SW480 (cell line): ENCODE measurements at places on chromosomes 7 and 10.

DNA sequence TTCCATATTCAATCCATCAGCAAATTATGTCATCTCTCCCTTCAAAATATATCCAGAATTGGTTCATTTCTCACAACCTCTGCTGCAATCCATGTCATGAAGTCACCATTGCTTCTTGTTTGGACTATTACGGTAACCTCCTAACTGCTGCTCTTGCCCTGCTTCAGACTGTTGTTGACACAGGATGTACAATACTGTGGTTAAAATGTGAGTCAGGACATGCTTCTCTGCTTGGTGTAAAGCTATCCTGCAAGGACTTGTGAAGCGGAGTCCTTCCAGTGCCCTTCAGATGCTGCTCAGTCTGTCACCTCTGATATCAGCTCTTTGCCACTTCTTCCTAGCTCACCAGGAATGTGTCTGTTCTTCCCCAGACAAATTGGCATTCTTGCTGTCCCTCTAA lies 10.4 kb upstream of the NXPH1 start:
- DNase-seq, result peak; percentile 28

- DNase-seq, result peak; percentile 40
Observed at GRCh38 chr7:50920031-50920635, 137.4 kb upstream of the GRB10 start.

- peak; percentile 88 for DNase-seq
Observed at GRCh38 chr7:6516387-6516983, 34.8 kb downstream of the GRID2IP start.

- peak; percentile 22 for DNase-seq
Observed at GRCh38 chr10:74058658-74059057, 60.7 kb downstream of the VCL start.

GRCh38 chr10:50387007-50387731 lies 135.9 kb upstream of the ASAH2 start:
- DNase-seq, result no peak

DNA sequence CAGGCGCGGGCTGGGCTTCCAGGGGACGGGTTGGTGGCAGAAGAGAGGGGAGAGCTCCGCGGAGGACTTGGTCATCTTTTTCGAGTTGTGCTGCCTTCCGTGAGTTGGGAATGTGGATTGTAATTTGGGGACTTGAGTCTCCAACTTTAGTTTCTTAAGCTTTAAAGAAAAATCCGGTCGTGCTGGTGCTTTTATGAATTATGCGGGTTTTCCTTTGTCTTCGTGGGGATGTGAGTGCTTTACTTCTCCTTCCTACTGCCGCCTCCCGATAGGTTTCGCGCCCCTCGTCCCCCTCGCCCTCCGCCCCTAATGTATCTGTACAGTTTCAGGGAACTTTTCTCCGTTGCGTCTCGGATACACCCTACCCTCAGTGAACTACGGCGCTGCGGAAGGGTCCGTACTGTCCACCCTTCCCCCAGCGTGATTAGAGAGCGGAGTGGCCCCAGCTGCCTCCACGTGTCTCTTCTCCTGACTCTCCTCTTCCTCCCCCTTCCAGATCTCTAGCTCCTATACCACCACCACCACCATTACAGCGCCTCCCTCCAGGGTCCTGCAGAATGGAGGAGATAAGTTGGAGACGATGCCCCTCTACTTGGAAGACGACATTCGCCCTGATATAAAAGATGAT lies 649 bp downstream of the SCD start:
- no peak for DNase-seq

DNA sequence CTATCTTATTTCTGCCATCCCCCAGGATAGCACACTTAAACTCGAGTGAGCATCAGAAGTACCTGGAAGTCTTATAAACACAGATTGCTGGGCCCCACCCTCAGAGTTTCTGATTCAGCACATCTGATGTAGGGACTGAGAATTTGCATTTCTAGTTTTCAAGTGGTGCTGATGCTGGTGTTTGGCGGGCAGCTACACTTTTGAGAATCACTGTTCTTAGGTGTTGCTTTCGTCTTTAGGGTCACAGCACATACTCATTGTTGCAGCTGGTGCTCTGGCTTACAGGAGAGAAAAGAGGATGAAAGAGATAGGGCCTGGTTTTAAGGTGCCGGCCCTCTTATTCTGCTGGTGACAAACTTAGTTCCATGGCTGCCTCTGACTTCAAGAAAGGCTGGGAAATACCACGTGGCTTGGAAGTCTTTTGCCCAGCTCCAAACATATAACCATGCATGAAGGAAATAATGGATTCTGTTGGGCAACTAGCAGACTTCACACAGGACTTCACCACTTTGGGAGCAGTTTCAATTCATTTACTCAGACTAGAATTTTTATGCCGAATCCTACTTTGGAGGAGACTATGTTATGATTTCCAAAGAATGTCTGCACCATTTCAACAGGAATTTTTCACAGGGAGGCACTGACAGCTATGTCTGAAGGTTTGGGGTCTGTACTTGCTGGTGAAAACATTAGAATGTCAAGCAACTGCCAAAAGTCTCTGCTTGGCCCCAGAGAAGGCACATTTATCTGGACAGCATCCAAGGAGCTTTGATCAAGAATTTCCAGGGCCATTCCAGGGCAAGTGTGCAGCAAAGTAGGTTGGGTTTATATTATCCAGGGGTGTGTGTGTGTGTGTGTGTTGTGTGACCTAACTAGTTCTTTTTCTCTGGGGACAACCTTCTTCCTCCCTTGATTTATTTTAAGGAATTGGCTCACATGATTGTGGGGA lies 6.9 kb upstream of the MINDY4 start:
- no peak for DNase-seq

DNA sequence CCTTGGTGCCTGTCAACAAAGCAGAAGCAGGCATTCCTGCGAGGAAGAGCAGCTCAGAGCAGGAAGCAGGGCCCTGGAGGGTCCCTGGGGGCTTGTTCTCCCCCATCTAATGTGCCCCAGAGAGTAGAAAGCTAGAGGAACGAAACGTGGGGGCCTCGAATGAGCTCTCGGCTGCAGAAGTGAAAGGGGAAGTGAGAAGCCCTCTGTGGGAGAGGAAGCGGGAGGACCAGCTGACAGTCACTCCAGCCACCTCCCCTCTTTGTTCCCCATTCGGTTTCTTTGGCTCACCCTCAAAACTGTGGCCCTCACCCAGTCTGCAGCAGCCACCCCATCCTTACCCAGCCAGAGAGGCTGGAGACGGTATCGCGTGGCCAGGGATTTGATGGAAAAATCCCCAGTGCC lies 25.0 kb downstream of the C10orf105 start:
- no peak for DNase-seq

- peak; percentile 77 for DNase-seq
Observed at GRCh38 chr7:44580945-44581878, 819 bp downstream of the TMED4 start.

- DNase-seq, result peak; percentile 79
Observed at GRCh38 chr10:96832721-96833219, 672 bp downstream of the LCOR start.

GRCh38 chr7:157412021-157412443 lies 75.2 kb downstream of the DNAJB6 start:
- DNase-seq, result no peak

DNA sequence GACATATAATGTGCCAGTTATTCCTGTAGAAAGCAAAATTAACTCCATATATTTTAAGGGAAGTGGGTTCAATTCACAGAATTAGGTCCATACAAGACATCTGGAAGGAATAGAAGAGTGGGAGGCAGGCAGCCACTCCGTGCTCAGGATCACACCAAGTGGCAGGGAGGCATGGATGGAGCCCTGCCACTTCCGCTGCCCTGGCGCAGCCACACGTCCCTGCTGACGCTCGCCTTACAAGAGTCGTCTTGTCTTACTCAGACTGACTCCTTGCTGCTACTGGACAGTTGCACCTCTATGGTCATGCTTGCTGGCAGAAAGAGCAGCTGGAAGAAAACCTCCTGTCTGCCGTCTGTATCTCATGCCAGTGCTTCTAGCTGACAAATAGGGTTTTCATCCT lies 579.9 kb upstream of the POM121L12 start:
- DNase-seq, result no peak

GRCh38 chr10:27258838-27259812 lies 18.5 kb upstream of the ACBD5 start:
- no peak for DNase-seq

GRCh38 chr10:111475720-111476119 lies 398.9 kb downstream of the ADRA2A start:
- DNase-seq, result no peak

- DNase-seq, result no peak
Observed at GRCh38 chr10:110212119-110213006, 5.0 kb downstream of the MXI1 start.

DNA sequence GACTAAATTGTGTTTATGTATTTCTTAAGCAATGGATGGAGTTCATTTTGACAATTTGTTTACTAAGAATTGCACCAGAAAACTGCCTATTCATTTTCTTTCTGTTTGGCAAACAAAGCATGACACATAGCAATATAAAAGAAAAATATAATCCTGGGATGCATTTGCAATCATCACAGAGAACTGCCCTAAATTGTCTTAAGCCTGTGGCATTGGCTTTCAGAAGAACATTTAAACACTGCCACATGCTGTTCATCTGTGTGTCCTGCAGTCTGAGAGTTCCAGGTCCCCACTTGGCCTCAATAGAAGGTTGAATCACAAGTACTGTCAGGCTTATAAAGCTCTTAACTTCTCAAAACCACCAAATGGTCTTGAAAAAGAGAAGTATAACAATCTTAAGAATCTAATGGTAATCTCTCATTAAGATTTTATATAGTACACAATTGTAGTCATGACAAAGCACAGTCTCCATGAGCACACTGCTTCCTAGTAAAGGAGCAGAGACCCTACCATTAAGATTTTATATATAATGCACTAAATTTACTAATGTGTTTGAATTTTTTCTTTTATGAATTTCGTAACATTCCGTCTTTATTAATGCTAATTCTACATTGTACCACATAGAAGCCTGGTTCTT lies 29.9 kb downstream of the RNLS start:
- DNase-seq, result peak; percentile 60

DNA sequence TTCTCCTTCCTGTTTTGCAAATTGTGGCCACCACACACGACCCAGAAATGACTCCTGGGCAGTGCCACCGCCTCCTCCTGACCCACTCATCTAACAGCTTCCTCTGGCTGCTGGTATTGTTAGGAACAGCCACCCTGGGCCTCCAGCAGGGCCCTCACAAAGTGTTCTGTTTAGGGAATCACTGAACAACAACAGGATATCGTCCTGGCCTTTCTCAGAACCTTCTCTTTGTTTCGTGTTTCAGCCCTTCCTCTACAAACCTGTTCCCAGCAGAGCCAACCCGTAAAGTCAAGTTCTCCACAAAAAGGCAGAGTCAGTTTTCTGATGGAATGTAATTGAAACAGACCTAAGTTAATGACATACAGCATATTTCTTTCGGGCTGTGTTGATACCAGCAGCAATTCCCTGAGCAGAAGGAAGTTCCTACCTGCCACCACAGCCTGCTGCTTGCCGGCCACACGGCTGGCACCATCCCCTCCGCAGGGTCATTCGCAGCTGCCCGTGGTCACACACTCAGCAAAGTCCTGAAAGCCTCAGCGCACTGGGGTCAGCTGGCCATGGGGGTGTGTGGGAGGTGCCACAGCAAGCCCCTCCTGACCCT lies 91.7 kb upstream of the PITRM1 start:
- DNase-seq, result no peak

GRCh38 chr7:33495207-33495606 lies 365.8 kb downstream of the BBS9 start:
- no peak for DNase-seq

DNA sequence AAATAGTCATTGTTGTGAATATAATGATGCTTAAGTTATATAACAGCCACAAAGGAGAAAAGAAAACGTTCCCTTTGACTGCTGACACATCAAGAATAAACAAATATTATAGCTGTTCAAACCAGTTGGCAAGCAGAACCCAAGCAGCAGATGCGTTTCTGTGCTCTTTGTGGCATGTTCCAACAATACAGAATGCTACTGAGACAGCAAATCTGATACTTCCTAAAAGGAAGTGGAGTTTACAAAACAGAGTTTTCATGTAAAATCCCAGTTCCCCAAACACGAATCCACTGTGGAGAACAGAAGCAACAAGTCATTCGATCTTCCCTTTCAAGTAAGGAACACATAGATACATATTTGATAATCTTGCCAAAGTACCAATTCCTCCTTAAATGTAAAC lies 170.9 kb upstream of the ASAH2 start:
- no peak for DNase-seq

DNA sequence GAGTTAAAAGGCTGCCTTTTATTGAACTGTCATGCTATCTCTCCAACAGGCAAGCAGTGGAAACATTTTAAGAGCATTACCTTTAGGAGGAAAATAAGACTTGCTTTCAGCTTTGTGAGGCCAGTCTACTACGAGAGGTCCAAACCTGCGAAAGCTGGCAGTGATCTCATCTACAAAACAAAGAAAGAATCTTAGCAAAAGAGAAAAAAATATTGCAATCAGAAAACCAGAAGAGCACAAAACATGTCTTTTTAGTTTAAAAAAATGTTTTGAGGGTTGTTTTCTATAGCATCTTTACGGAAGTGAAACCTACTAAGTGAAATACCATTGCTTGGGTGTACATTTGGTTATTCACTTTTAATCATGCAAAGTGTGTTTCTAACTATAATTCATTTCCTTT lies 147.9 kb downstream of the CPEB3 start:
- DNase-seq, result no peak

DNA sequence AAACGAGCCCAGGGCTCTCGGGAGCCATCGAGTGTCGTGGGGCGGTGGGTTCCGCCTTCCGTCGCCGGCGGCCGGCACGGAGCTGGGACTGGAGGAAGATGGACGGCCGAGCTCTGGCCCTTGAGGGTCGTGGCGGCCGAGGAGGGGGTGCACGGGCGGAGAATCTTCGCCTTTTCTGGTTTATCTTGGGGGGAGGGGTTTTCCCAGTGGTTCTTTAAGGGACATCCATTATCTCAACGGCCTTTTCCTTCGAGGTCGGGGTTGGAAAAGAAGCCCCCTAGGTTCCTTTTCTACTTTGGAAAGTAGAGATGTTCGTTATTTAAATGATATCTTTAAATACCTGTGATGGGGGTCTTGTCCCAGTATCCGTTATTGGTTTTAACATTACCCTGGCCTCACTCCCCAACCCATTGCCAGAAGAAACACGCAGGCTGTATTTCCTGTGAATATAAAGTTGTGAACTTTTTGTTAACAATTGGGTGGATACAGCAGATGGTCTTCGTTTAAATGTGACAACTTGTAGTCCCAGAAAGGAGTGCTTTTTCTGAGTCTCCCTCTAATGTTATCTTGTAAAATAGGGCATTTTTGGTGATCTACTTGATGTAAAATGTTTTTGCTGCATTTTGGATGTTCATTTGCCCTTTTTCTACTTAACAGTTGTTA lies 765 bp downstream of the CCAR1 start:
- no peak for DNase-seq

- no peak for DNase-seq
Observed at GRCh38 chr7:26792576-26792975, 71.8 kb downstream of the SKAP2 start.
